Skeletal muscle cell (primary cell): ENCODE measurements at places on chromosomes 4 and X.
A peak's percentile ranks its signal among the peaks of the same experiment; 100 is the strongest.

DNA sequence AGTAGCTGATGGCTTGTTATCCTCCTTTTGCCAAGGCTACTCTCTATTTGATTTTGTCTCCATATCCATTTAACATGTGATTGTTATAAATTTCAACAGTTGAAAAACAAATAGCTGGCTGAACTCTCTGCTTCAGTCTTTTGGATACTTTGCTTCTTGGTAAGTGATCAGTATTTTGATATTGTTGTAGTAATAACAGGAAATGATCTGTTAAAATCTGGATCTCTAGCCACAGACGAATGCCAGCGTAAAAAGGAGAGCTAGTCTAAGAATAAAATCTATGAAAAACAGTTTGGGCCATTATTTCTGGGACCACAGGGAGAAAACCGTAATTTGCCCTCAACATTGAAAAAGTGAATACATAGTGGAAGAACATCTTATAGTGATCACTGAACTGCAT is 113.8 kb downstream of the ANAPC10 start:
- DNase-seq: no peak

- peak; percentile 6 for DNase-seq
Measured at GRCh38 chrX:11059933-11060332, 51.2 kb upstream of the HCCS start.

- no peak for DNase-seq
Measured at GRCh38 chr4:102552781-102553180, 51.6 kb downstream of the NFKB1 start.

GRCh38 chrX:40240844-40241243 is 143.1 kb upstream of the BCOR start:
- DNase-seq: no peak

DNA sequence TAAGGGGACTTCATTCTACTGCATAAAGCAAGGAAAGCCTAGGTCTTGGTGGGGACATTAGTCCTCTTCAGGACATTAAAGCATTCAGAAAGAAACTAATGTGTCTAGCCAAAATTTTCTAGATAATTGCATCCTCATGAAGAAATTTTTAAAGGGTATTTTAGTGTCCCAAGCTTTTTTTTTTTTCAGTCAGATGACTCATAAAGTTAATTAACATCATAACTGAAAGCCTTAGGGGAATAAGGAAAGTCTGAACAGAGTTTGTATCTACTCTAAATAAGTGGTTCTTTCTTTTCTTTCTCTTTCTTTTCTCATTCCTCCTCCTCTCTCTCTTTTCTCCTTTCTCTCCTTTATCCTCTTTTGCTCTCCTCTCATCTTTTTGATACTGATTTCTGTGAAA is 202.4 kb downstream of the ADAMTS3 start:
- no peak for DNase-seq

DNA sequence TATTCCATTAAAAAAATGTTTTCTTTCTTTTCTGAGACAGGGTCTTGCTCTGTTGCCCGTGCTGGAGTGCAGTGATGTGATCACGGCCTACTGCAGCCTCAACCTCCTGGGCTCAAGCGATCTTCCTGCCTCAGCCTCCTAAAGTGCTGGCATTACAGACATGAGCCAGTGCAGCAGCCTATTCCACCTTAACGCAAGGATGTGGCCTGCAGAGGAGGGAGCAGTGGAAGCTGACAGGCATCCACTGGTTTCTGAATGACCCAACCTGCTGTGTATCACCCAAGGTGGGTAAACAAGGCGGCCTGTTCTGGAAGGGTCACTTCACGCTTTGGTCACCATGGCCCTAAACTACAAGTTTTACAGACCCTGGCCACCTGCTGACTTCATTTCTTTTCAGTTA is 60.8 kb downstream of the ACOX3 start:
- DNase-seq: no peak

- DNase-seq: no peak
Measured at GRCh38 chr4:127781300-127782024, 660 bp upstream of the HSPA4L start.

GRCh38 chr4:73311428-73311827 is 52.8 kb upstream of the ANKRD17 start:
- DNase-seq: no peak

DNA sequence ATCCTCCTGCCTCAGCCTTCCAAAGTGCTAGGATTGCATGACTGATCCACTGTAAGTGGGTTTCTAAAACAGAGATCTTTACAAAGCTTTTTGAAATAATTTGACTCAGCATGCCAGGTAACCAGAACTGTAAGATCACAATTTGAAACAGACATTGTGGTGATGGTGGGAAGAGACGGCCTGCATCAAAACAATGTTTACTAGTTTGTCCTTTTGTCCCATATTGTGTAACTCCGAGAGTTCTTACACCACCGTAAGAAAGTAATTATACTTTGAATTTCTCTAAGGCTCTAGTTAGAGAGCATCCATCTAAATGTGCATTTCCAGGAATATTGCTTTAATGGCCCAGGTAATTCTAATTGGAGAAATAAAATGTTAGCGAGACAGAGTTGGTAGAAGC is 594 bp upstream of the ARHGAP24 start:
- no peak for DNase-seq

- peak; percentile 10 for DNase-seq
Measured at GRCh38 chr4:177064729-177065394, 244.8 kb upstream of the NEIL3 start.
